ENCODE measurements at places on chromosomes 4 and X. TPM values are rescaled to one million over a fixed set of nuclear protein-coding genes. Genes with fewer than 3 reads are reported as not detected.

GRCh38 chrX:43631841-43632240 is 24.3 kb upstream of the MAOA start:
- DNase-seq = no peak

DNA sequence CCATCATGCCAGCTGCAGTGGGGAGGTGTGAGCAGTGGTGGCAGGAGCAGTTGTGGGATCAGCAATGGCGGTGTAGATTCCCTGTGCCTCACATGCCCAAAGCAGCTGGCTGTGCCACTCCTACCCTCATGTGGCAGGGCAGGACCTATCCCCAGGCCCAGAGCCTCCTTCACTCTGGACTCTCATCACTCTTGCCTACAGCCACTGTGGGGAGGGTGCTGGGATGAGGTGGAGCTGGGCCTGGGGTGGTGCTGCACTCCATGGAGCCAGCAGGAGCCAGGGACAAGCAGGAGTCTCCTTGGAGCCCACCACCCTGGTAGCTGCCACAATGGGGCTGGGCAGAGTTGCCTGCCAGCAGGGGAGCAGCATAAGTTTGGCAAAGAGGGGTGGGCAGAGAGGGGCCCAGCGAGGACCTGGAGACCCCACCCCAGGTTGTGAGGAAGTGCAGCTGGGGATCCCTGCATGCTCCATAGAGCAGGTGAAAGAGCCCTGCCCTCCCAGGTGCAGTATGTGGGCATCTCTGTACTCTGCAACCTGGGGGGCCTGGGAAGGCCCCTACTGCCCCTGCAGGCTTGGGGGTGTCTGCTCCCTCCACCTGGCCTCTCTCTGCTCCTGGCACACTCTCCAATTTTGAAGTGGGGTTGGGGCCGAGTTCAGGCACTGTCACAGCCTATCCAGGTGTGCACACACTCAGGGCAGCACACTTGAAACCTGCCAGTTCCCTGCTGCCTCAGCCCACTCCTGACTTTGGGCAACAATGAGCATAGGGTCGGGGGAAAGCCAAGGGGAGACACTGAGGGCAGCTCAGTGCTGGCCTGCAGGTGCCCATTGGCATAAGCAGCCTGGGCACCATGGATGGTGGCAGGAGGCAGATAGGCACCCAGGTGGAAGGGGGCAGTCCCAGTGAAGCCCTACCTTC is 74.0 kb upstream of the INTU start:
- DNase-seq = no peak

ANTXR2 gene
- polyA plus RNA-seq = 79.8 TPM

COL4A5 gene
- polyA plus RNA-seq = 136 TPM
